CD8-positive, alpha-beta T cell (primary cell): ENCODE measurements at places on chromosomes 7 and 10.

GRCh38 chr10:29671968-29672367, 37.2 kb upstream of the SVIL start:
- no peak for DNase-seq

- no peak for DNase-seq
These were observed 23.6 kb downstream of the TMEM178B start for GRCh38 chr7:141097430-141097829.

GRCh38 chr7:139496528-139496927, 13.1 kb upstream of the KLRG2 start:
- no peak for DNase-seq

DNA sequence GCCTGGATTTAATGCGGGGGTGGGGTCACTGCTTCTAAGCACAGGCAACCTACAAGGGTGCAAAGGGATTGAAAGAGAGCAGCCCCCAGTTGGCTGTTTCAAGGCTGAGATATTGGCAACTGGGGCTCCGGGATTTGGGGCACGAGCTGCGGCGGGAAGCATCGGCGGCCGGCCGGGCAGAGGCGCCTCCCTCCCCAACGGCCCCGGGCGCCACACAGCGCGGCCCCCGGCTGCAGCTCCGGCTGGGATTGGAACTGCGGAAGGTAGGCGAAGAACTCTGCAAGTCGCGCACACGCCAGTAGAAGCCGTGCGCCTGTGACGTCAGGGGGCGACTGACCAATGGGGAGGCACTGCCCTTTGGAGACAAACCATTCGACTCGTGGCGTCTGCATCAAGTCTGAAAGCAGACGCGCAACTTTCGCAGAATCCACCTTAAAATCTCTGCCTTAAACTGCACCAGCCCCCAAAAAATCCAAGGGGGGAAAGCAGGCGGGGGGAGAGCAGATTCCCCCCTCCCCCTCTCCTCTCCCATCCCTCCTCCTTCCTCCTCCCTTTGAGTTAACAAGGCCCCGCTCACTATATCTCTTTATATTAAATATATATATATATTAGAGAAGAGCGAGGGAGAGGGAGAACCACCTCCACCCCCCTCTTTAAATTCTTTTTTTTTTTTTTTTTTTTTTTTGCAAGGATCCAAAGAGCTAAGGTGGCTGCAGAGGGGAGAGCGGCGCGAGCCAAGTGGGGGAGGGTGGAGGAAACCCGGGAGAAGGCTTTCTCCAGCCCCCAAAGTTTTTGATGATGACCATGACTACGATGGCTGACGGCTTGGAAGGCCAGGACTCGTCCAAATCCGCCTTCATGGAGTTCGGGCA, at the start of gene DLX6:
Gene DLX6, plus strand, starts transcription at position 371 of the 872 bp plus-strand sequence. Its CDS starts 425 bp downstream, at position 796.
- peak; percentile 42 for DNase-seq

DNA sequence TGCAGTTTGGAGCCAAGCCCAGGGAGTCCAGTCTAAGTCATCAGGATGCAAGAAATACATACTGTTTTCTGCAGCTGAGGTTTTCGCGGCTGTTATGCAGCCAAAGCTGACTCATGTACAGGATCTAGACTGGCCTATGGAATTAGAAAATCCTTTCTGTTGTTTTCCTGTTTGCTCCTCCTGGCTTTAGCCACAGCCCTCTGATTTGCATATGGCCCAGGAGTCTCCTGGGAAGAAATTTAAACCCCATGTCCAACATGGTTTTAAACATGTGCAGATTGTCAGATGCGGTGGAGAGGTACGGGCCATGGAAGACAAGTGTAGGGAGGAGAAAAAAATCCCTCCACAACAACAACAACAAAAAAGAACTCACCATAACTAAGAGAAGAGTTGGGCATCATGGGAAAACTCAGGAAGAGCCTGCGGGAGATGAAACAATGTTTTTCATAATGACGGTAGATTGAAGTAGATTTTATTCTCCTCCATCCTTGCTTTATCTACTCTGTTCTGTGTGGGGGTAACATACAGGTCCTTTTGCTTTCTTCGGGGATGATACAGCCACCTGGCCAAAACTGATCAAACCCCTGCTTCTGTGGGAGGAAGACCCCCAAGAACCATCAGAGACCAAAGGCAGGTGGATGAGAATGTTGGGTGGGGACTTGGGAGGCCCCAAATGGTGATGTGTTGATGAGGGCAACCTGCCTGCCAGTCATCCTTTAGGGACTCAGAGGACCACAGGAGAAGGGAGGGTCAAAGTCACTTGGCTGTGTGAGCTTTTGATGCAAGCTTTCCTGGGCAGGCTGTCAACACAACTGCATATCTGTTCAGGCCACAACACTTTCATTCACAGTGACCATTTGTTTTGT, 29.8 kb upstream of the GNA12 start:
- no peak for DNase-seq

DNA sequence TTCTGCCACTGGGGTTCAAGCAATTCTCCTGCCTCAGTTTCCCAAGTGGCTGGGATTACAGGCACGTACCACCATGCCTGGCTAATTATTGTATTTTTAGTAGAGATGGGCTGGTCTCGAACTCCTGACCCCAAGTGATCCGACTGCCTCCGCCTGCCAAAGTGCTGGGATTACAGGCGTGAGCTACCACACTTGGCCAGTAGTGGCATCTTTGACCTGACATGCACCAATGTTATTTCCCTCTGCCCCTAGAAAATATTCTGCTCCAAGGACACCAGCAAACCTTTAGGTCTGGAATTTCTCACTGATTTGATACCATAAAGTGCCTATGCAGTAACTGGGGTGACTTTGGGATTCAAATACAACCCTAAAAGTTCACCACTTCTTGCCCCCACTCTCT, 179.4 kb downstream of the ARID5B start:
- DNase-seq: no peak

- DNase-seq: no peak
These were observed 127.6 kb upstream of the SLC26A5 start for GRCh38 chr7:103573479-103574058.

DNA sequence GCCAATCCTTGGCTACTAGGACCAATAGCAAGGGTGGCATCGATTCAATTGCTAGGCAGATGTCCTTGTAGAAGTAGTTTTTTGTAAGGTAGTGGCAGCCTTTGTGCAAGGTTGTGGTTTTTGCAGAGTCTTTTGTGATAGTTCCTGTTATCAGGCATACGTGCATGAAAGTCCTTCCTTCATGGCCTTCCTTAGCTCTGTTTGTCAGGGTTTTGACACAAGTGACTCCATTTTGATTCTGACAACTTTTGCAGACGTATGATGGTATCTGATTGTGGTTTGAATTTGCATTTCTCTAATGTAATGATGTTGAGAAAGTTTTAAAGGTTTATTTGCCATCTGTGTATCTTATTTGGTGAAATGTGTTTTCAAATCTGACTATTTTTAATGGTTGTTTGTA, 71.8 kb upstream of the SYPL1 start:
- no peak for DNase-seq

DNA sequence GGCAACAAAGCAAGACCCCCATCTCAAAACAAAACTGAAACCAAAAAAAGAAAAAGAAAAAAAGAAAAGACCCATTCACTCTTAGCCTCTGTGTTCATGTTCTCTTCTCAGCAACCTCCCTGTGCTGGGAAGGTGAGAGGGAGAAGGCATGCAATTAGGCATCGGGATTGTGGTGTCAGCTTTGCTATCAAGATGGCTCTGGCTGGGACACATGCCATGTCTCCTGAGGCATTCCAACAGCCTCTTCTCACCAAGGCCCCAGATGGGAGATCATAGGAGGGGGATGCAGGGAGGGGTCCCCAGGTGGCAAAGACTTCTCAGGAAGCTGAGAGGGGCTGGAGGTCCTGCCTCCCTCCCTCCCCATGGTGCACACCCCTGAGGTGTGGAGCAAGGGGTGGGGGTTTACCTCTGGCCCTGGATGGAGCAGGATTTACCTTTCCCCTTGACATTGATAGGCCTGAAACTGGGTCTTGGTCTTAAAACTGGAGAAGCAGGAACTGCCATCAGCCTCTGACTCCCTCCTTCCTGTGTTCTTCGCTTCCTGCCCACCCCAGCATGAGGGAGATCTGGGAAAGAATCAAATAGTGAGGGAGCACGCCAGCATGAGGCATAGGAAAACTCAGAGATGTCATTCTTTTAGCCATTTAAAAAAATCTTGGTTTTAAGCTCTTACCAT, 96.2 kb upstream of the DUSP5 start:
- no peak for DNase-seq

GRCh38 chr7:21304808-21305375, 123.0 kb upstream of the SP4 start:
- DNase-seq: no peak
